Mucosa of gallbladder (tissue), 1 donor: ENCODE measurements at places on chromosomes 2 and 18. TPM values are rescaled to one million over a fixed set of nuclear protein-coding genes. Genes with fewer than 3 reads are reported as not detected.

Gene GPR35
- total RNA-seq: 71.2 TPM

Gene SPR
- total RNA-seq: 60.3 TPM

Gene RGPD3
- total RNA-seq: 0.14 TPM

Gene SERPINB3
- total RNA-seq: not detected

Gene HRH4
- total RNA-seq: not detected

Gene PROM2
- 202 TPM for total RNA-seq

Gene UPP2
- not detected for total RNA-seq

Gene TXNDC2
- total RNA-seq: not detected

Gene CXCR1
- total RNA-seq: not detected

Gene GAL3ST2
- 26.4 TPM for total RNA-seq

Gene MYO5B
- 63.1 TPM for total RNA-seq

Gene DNAJC5G
- not detected for total RNA-seq

Gene OSR1
- 4.9 TPM for total RNA-seq

Gene GRP
- not detected for total RNA-seq

Gene ASB18
- not detected for total RNA-seq

Gene MORN2
- total RNA-seq: 21.8 TPM

Gene SCYGR8
- not detected for total RNA-seq

Gene CFAP65
- 0.29 TPM for total RNA-seq

Gene MAL
- 2.9 TPM for total RNA-seq

Gene SEPTIN10
- total RNA-seq: 63.1 TPM

Gene MAP3K19
- not detected for total RNA-seq

Gene DYNAP
- total RNA-seq: not detected

Gene PLB1
- total RNA-seq: 7.2 TPM

Gene LYPD6B
- total RNA-seq: 98.5 TPM

Gene STARD6
- total RNA-seq: not detected

Gene MEP1B
- 0.78 TPM for total RNA-seq

Gene AQP12B
- total RNA-seq: not detected

Gene CPO
- total RNA-seq: 0.23 TPM

Gene C2orf72
- total RNA-seq: 34.2 TPM
